ENCODE measurements at places on chromosomes 2 and 18. TPM values are rescaled to one million over a fixed set of nuclear protein-coding genes. Genes with fewer than 3 reads are reported as not detected.

CPS1 gene
- 18.5 TPM for total RNA-seq

ASXL3 gene
- 0.45 TPM for total RNA-seq

SLC16A14 gene
- 1.0 TPM for total RNA-seq

SPTBN1 gene
- 90.6 TPM for total RNA-seq

SULT1C4 gene
- 0.50 TPM for total RNA-seq

GPR75 gene
- total RNA-seq: 0.67 TPM

MTX2 gene
- 24.9 TPM for total RNA-seq

RAX gene
- not detected for total RNA-seq

RNF125 gene
- total RNA-seq: 0.30 TPM

MARCO gene
- not detected for total RNA-seq

MRPL30 gene
- total RNA-seq: 33.3 TPM

CREG2 gene
- 0.34 TPM for total RNA-seq

CROCC2 gene
- total RNA-seq: not detected

RBKS gene
- 0.89 TPM for total RNA-seq

LAMA1 gene
- total RNA-seq: 6.2 TPM

NGEF gene
- 2.2 TPM for total RNA-seq

SERPINB10 gene
- not detected for total RNA-seq

COLEC11 gene
- 0.50 TPM for total RNA-seq

CAPN14 gene
- total RNA-seq: under 0.01 TPM

TLX2 gene
- 0.34 TPM for total RNA-seq

TDRD15 gene
- total RNA-seq: not detected

ACOXL gene
- total RNA-seq: not detected

FKBP1B gene
- total RNA-seq: 16.8 TPM

DLX2 gene
- 0.15 TPM for total RNA-seq

RAB27B gene
- 1.3 TPM for total RNA-seq

ALPG gene
- not detected for total RNA-seq

ADGRF3 gene
- total RNA-seq: not detected

TMEM185B gene
- total RNA-seq: 29.4 TPM

HRH4 gene
- not detected for total RNA-seq

SNORC gene
- 1.5 TPM for total RNA-seq

ADCYAP1 gene
- total RNA-seq: not detected

COL4A4 gene
- 0.15 TPM for total RNA-seq

RNF103 gene
- total RNA-seq: 9.8 TPM

G6PC2 gene
- not detected for total RNA-seq

MAP3K19 gene
- total RNA-seq: not detected

SRD5A2 gene
- total RNA-seq: not detected

FAM228A gene
- 1.5 TPM for total RNA-seq

MSGN1 gene
- not detected for total RNA-seq

KIF3C gene
- 14.1 TPM for total RNA-seq

ADAM23 gene
- total RNA-seq: 5.5 TPM

DNAH6 gene
- total RNA-seq: under 0.01 TPM

WNT10A gene
- not detected for total RNA-seq

INPP5D gene
- 0.15 TPM for total RNA-seq

UGT1A3 gene
- not detected for total RNA-seq

ACMSD gene
- not detected for total RNA-seq

SPP2 gene
- not detected for total RNA-seq

FBXO41 gene
- 1.6 TPM for total RNA-seq

Data from bronchus fibroblast of lung (primary cell).